ENCODE measurements at places on chromosomes 1 and 21. TPM values are rescaled to one million over a fixed set of nuclear protein-coding genes. Genes with fewer than 3 reads are reported as not detected.
A peak's percentile ranks its signal among the peaks of the same experiment; 100 is the strongest.

DNA sequence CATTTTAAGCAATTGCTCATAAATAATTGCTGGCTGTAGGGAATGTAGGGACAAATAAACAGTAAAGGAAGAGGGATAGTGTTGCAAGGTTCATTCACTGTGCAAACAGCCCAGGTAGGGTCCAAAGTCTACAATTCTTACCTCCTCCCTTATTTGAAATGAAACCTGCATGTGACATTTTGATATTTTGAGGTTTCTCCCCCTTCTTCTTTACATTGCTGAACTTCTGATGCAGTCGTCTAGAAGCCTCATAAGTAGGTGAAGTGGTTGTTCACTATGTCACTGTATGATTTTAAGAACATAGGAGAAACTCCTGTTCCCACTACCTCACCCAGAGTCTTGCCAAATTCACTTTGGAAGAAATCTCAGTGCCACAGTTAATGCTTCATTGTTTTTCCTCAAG is 16.1 kb downstream of the F5 start:
- no peak for DNase-seq

DNA sequence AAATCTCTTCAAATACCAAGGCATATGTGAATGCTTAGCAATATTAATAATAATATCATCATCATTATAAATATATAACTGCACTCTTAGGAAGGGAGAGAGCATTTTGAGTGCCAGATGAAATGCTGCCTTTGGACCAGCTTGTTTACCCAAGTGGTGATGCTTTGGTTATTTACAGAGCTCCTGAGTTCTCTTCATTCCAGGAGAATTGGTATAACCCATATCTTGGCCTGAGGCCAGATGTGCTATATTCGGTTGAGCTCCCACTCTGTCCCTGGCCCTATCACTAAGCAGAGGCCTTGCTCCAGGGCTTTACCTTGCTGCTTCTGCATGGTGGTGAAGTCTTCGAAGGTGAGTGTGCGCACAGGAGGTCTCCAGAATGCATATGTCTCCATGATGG is 89.4 kb downstream of the TBX15 start:
- DNase-seq: no peak

The HPCAL4 gene
- 0.74 TPM for total RNA-seq

DNA sequence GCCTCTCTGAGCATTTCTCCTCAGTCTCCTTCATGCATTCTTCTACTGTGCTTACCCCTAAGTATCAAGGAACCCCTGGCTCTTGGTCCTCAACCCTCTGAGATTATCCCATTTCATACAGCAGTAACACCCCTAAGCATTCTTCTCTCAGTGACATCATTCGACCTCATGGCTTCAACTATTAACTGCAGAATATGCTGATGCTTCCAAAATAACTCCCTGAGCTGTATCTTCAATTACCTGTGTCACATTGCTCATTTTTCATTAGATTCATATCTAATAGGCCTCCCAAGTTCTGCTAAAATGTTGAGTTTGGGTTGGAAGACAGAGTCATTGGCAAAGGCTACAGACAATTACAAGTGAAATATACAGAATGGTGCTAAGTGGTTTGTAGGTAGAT is 7.5 kb downstream of the CAPN8 start:
- DNase-seq: no peak

DNA sequence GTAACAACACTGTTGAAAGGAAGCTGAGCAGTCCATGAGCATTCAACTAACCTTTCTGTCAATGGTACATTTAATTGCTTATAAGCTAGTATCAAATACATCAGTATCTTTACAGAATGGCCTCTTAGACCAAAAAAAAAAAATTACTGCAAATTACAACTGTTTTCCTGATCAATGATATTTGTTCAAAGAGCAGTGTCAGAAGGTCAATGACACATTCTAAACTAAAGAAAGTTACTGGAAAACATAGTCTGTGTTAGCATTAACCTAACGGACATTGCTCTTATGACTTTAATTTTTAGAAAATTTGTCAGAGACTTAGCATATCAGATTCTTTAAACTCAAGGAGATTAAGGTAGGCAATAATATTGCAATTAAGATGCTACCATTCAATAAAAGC is 162.5 kb downstream of the KCNT2 start:
- no peak for DNase-seq

GRCh38 chr1:115280064-115280463 is 58.0 kb downstream of the NGF start:
- peak; percentile 6 for DNase-seq

DNA sequence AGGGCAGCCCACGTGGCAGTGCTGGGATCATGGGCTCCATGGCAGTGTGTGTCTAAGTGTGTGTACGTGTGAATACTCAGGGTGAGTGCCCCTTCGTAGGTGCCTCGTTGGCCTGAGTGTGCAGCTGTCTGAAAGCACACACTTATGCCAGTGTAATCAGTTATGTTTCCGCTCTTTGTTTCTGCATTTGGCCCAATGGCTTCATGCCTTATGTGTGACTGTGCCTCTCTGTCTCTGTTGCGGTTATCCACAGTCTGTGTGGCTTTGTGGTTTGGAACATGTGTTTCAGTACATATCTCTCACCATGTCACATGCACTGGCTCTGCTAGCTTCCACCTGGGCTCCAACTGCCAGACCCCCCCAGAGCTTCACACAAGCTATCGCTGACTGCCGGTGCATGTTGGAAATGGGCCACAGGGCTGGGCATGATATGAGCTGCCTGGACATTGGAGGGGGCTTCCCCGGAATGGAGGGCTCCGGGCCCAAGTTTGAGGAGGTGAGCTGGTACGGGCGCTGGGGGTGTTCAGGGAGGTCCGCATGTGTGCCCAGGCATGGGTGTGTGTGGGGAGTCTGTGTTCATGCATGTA is 70.3 kb upstream of the TINAGL1 start:
- DNase-seq: peak; percentile 82

DNA sequence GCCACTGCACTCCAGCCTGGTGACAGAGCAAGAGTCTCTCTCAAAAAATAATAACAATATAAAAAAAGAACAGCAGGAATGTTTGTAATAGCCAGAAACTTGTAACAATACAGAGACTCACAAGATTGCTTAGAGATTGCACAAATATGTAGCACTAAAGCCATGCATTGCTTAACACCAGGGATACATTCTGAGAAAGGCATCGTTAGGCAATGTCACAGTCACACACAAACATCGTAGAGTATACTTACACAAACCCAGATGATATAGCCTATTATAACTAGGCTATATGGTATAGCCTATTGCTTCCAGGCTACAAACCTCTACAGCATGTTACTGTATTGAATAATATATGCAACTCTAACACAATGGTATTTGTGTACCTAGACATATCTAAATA is 45.3 kb downstream of the GPATCH2 start:
- no peak for DNase-seq

The OR2T35 gene
- total RNA-seq: not detected

The NTMT2 gene
- total RNA-seq: not detected

- no peak for DNase-seq
These were observed 43.4 kb upstream of the MPZL1 start for GRCh38 chr1:167678422-167678821.

- DNase-seq: no peak
These were observed 64.6 kb downstream of the SIK1 start for GRCh38 chr21:43362321-43362791.

The CEP104 gene
- 13.1 TPM for total RNA-seq

DNA sequence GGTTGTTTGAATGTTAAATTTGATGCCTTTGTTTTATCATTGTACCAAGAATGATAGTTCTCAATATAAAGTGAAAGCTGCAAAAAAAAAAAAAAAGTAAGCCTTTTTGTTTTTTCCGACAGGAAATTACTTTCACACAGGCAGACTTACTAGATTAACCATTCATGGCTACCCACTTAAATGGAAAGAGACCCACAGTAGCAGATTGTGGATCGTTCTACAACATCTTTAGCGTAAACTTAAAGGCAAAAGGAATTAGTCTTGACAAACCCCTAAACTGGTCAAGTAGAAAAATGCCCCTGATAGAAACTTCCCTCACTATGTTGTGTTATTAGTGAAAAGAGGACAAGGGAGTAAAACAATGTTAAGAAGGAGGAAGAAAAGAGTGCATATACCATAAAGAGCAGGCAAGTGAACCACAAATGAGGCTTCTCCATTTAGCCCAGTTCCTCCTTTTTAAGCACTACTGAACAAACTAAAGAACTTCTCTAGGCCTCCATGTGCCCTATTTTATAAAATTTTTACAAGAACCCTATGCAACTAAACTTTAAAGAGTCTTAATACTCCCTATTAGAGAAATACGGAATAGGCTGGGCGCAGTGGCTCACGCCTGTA is 1560.3 kb downstream of the MRPL39 start:
- DNase-seq: no peak

The BLACAT1 gene
- 0.89 TPM for total RNA-seq

Data from H4 (cell line).